ENCODE measurements at places on chromosomes 6 and 20.

DNA sequence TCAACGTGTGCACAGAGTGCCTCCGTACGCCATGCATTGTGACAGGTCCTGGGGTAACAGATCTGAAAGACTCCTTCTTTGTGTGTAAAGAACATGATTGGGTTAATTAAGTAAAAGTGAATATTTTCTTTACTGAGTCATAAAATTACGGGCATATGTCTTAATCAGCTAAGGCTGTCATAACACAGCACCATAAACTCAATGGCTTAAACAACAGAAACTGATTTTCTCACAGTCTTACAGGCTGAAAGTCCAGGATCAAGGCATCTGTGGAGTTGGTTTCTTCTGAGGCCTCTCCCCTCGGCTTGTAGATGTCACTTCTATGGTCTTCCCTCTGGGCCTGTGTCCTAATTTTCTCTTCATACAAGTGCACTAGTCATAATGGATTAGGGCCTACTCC, 176.9 kb downstream of the MTFR2 start:
- no peak for DNase-seq

DNA sequence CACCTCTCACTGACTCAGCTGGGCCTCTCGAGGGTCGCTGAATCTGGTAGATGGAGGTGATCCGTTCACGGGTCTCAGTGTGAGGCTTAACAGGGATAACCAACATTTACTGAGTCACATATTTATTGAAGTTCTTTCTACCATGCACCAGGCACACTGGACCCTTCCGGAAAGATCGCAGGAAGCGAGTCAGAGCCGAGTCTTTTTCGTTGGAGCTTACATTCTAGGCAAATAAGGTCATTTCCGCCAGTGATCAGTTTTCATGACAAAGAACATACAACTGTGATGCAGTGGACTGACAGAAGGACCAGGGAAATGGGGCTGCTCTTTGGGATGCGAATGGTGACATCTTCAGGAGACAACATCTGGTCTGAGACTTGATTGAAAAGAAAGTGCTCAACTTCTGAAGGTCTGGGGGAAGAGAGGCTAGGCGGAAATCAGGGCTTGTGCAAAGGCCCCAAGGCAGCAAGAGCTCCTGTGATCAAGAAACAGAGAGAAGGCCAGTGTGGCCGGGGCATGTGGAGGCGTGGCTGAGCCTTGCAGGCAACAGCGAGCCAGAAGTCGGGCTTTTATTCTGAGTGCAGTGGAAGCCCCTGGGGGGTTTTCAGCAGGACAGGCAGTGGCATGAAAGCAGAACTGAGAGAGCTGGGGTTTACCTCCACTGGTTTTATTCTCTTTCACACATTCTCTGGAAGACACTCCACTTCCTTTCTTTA, 56.7 kb downstream of the APCDD1L start:
- DNase-seq, result no peak

DNA sequence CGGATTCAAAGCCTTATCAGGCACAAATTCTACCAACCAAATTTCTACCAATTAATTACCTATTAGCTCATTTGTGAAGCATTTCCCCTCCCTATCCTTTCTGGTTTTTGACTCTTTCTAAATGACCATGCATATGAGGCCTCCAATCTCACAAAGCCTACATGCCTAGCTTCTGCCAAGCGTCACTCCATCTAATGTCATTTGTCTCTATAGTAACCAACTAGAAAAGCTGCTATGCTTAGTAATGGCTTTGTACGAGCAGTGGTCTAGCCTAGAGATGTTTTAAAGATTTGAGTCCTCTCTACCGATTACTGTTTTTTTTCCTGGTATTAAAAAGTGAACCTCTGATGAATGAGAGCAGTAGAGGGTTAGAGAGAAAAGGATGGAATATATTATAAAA, 4.8 kb upstream of the ASF1A start:
- DNase-seq, result no peak

DNA sequence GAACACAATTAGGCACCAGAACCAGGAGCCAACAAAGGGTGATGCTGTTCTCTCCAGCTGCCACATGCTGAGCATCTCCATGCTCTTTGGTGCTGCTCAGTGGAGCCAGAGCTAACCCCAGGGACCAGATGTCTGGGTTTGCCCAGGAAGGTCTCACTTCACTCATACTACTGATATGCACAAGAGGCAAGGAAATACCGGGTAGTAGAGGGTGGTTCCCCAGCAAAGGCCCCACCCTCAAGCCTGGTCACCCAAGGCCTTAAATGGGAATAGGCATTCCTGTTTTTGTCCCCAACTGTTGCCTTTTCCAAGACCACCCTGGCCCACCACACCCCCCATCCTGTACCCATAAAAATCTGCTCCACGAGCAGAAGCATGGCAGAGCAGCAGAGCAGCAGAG, 204.5 kb upstream of the TAB2 start:
- no peak for DNase-seq

DNA sequence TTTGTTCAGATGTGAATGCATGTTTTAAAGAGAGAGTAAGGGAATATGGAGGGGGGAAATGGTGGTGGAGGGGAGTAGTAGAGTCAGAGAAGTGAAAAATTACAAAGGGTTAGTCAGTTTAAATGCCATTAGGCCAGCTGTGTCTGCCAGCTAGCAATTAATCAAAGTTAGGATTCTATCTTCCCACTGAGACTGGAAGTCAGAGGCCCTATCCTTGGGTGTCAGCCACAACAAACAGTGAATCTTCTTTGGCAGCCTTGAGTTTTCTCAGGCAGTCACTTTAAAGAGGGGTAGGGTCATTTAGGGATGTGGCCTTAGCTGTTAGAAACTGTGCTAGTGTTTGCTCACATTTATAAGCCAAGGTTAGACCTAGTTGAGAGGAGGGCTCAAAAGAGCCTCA, 120.5 kb upstream of the BTBD3 start:
- no peak for DNase-seq

- no peak for DNase-seq
Observed at GRCh38 chr6:143528164-143528811, 16.8 kb upstream of the FUCA2 start.

GRCh38 chr6:144632266-144632665, 347.1 kb downstream of the UTRN start:
- DNase-seq, result no peak

GRCh38 chr20:45300961-45301360, 5.7 kb upstream of the RBPJL start:
- no peak for DNase-seq

GRCh38 chr6:73131706-73132105, 93.6 kb downstream of the KHDC1L start:
- DNase-seq, result no peak

DNA sequence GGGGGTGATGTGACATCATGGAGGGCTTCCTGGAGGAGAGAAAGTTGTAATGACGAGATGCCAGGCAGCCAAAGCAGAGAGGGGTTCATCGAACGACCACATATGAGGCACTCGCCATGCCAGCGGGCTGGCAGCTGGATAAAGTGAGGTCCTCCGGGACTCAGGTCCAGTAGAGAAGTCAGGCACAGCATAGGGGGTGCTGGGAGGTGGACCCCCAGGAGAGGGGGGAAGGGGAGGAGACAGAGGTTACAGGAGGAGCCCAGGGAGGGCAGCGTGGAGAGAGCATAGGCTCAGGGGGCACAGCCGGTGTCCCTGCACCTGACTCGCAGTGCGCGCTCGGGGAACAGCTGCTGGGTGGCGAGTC, 174.7 kb downstream of the BMP7 start:
- no peak for DNase-seq

DNA sequence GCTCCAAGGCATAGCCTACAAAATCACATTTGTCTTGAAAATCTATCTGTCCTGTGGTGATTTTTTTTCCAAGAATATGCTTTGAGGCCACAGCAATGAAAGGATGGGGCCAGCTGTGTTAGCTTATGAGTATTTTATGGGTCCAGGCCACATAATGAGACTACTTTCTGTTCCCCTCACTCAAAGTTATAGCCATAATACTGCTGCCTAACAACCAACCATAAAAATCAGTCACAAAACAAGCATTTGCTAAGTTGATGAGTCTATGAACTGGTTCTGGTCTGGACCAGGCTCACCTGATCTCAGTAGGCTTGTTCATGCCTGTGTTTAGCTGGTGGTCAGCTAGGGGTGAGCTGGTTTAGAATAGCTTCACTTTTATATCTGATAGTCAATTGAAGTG, 192.5 kb upstream of the PLCB4 start:
- no peak for DNase-seq

DNA sequence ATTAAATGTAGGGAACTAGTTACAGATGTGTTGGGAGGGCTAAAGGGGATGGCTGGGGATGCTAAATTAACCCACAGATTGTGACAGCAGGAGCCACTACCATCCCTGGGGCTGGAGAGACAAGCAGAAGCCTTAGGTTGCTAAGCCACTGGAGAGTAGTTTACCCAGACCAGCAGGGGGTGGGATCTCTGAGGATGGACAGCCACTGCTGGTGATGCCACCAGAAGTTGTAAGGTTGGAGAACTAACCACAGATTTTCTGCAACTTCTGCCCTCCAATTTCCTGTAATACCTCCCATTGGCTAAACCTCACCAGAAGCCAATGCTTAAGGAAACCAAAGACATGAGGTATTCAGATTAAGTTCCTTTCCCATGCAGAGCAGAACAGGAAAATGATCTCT, 139.6 kb upstream of the NOX3 start:
- DNase-seq, result no peak

- no peak for DNase-seq
Observed at GRCh38 chr20:23009636-23010035, 25.5 kb upstream of the SSTR4 start.

DNA sequence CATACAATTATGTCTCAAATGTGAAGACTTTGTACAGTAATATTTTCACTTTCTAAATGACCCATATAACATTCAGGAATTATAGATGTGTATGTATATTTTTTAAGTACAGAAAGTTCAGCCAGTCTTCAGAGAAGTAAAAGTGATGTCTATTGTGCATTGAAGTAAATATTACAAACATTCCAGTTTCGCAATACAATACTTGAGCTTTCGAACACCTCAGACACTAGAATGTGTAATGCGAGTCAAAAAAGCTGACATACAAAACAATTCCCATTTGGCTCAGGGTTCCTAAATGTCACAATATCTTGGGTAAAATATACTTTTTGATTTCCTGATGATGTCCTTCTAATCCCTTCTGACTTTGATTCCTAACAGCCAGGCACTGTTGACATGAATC, 101.4 kb downstream of the ZNF217 start:
- DNase-seq, result no peak

GRCh38 chr6:108673602-108674001, 112.9 kb downstream of the FOXO3 start:
- DNase-seq, result no peak

DNA sequence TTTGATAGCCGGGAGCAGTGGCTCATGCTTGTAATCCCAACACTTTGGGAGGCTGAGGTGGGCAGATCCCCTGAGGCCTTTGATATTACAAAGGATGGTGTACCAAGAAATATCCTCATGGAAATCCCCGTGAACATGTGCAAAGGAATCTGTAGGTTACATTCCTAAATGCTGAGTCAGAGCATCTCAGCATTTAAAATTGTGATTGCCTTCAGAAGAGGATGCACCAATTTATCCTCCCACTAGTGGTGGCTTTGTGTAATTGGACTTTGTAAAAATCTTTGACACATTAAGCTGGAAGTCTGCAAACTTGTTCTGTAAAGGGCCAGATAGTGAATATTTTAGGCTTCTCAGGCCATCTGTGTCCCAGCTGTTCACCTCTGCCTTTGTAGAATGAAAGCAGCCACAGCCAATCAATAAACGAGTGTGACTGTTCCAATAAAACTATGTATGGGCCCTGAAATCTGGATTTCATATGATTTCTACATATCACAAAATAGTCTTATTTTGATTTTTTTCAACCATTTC, 11.8 kb downstream of the TMEM14B start:
- DNase-seq, result no peak

- no peak for DNase-seq
Observed at GRCh38 chr6:44608175-44608574, 220.7 kb downstream of the CDC5L start.

- no peak for DNase-seq
Observed at GRCh38 chr6:1491591-1492319, 102.4 kb downstream of the FOXF2 start.

DNA sequence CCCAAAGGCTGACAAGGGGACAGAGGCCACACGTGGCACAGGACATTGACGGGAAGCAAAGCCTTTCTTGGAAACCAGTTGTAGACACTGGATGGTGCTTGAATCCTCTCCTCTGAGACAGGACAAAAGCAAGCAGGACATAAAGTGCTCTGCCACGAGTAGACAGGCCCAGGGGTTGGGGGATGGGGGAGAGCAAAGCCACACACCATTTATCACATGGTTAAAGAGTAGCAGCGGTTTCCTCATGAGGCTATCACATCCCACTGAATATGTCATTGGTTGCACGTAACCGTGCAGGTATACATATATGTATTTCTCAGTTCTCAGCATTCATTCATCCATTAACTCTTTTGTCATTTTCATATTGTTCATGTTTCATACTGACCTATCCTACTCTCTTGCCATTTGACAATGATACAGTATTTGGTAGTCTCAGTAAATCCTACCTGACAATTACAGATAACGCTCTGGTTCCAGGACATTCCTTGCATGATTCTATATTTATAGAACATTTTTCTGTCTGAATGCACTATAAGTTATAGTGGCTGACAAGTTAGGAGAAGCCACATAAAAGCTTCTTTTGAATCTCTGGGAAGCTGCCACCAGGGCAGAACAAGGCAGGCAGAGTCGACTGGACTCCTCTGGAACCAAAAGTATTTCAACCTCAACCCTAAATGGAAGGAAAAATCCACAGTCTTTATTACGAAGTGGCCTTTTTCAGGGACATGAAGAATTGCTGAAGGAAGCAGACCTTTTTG, 23.5 kb downstream of the METTL24 start:
- no peak for DNase-seq

DNA sequence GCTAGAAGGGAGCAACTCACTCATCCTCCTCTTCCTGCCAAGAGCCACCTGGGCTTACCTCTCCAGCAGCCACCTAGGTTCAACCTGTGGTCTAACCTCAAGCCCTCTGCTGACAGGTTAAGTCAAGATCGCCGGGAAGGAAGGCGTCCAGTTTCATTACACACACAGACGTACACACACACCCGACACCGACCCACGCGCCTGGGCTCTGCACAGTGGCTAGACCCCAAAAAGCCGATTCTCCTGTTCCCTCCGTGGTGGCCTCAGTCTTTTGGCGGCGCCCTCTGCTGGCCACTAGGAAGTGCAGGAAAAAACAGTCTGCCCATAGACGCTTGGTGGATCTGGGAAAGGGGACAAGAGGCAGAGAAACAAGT, 52.8 kb downstream of the MRPL14 start:
- DNase-seq, result no peak

DNA sequence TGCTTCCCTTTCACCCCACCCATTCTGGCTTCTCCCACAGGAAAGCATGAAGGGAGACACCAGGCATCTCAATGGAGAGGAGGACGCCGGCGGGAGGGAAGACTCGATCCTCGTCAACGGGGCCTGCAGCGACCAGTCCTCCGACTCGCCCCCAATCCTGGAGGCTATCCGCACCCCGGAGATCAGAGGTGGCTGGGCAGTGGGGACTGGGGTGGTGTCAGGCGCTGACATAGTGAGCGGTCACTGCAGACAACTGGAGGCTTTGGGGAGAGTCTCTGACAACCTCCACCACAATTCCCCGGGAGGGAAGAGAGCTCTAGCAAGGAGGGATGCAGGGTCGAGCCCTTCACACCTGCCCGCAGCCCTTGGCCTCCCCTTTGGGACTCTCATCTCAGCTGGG, 18.1 kb downstream of the DNMT3B start:
- DNase-seq, result no peak
